ENCODE measurements at places on chromosomes 7 and 10.
A peak's percentile ranks its signal among the peaks of the same experiment; 100 is the strongest.

DNA sequence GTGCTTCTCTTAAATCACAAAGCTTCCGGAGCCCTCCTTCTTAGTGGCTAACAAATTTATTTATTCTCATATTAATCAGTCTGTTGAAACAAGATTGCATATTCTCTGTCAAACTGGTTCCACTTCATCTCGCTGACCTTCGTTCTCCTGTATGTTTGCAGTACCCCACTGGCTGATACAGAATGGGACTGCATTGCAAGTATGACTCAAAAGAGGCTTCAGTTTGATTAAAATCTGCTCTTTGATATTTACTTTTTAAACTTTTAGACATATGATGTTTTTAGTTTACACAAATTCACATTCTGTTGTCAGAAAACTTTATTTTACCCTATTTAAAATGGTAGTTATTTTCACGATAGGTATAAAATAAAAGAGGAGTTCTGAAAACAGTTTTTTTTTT is 14.3 kb upstream of the ARHGAP12 start:
- no peak for DNase-seq

- DNase-seq = peak; percentile 71
These were observed 78.6 kb upstream of the C10orf90 start for GRCh38 chr10:126749015-126749655.

GRCh38 chr10:16809074-16809718 is 8.0 kb downstream of the RSU1 start:
- no peak for DNase-seq

- no peak for DNase-seq
These were observed 261.5 kb downstream of the KLF6 start for GRCh38 chr10:3523309-3524050.

DNA sequence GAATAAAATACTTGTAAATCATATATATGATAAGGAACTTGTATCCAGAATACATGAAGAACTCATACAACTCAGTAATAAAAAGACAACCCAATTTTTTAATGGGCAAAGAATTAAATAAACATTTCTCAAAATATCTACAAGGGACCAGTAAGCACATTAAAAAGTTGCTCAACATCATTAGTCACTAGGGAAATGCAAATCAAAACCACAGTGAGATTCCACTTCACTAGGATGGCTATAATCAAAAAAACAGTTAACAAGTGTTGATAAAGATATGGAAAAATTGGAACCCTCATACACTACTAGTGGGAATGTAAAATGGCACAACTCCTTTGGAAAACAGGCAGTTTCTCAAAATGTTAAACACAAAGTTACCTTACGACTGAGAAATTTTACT is 40.3 kb upstream of the YAE1 start:
- no peak for DNase-seq

- DNase-seq = no peak
These were observed 29.9 kb downstream of the DCLRE1C start for GRCh38 chr10:14924013-14924412.

DNA sequence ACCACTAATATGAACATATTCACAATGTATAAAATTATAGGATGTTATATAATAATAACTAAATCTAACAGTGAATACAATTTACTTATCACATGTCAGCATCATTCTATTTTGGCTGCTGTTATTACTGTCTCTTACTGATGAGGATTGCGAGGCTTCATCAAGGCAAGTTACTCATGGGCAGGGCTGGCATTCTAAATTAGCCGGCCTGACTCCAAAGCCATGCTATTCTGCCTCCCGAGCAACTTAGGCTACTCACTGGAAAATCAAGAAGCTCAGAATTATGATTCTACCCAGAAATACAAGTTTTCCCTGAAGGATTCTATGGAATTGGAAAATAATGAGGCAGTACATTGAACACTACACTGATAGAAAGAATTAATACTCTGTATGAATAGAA is 101.7 kb downstream of the ICA1 start:
- DNase-seq = no peak

DNA sequence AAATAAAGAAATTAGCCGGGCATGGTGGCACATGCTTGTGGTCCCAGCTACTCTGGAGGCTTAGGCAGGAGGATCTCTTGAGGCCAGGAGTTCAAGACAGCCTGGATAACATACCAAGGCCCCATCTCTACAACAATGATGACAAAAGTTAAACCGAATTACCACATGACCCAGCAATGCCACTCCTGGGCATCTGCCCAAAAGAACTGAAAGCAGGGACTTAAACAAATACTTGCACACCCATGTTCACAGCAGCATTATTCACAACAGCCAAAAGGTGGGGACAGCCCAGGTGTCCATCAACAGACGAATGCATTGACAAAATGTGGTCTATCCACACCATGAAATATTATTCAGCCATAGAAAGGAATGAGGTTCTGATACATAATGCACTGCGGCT is 83.9 kb downstream of the HIP1 start:
- no peak for DNase-seq

DNA sequence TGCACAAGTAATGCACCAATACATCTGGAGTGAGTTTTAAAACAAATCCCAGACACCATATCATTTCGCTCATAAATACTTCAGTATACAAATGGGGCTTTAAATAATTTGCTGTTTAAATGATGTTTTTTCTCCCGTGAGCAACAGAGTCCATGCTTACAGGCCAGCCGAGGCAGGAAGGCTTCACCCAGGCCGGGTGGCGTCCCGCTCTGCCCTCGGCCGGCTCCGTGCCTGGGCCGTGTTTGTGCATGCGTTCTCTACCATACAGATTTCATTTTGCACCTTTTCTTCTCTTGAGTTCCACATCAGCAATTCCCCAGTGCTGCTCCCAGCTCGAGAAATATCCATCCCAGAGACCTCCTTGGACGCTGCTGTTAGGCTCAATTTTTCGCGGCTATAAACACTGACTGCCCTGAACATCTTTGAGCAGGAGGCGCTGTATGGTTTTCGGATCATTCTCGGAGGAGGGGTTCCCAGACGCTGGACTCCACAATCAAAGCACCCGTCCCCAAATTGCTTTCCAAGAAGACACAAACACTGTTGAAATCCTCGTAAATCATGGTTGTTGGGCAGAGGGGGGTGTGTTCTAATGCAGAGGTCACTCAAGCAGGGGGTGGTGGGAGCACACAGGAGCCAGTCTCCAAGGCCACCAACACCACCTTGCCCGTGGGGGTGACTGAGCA is 91.6 kb downstream of the MICALL2 start:
- no peak for DNase-seq

- DNase-seq = no peak
These were observed 52.3 kb upstream of the PRR15 start for GRCh38 chr7:29511337-29511736.

- no peak for DNase-seq
These were observed 149.5 kb upstream of the LRRN3 start for GRCh38 chr7:110941385-110941784.

DNA sequence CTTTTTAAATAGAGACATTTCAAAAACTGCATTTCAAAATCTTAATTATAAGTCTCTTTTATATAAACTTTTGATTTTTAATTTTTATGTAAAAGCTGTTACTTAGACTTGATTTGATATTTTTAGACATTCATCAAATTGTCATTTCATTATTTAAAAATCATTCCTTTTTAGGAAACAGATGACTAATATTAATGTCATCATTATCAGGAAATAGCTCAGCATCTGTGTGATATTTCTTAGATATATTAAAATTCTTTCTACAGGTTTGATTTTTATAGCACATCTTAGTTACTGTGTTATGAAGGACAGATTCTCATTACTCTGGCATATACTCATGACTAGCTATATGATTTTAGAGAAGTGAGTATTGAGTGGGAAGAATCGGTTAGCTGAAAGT is 17.2 kb downstream of the RUNDC3B start:
- no peak for DNase-seq

- DNase-seq = no peak
These were observed 1.2 kb downstream of the BAG3 start for GRCh38 chr10:119652361-119652730.

- DNase-seq = no peak
These were observed 99.5 kb downstream of the SPDYE5 start for GRCh38 chr7:75591467-75592255.

DNA sequence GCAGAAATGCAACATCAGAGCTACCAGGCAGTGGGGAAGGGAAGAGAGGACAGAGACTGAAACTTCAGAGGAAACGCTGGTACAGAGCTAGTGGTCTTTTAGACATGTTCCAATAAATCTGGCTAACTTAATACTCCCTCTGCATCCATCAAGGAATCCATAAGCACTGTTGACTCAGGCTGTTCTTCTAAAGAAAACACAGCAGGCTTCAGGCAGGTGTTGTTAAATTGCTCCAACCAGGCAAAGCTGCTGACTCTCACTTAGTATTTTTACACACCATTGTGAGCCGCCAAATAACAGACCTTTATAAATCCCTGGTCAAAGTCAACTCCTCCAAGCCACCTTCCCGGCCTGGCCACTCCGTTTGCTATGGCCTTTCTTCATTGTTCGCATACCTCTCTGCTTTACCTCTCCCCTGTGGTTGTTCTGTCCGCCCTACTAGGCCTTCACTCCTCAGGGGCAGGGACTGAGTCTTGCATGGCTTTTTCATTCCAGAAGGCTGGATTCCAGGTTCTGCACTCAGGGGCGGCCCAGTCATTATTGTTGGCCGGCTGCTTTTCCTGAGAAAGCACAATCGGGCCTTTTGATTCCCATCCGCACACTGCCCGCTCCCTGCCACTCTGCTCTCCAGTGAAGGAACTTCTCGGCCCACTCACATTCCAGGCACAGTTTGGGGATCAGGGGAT is 18.4 kb downstream of the CREB3L2 start:
- no peak for DNase-seq

DNA sequence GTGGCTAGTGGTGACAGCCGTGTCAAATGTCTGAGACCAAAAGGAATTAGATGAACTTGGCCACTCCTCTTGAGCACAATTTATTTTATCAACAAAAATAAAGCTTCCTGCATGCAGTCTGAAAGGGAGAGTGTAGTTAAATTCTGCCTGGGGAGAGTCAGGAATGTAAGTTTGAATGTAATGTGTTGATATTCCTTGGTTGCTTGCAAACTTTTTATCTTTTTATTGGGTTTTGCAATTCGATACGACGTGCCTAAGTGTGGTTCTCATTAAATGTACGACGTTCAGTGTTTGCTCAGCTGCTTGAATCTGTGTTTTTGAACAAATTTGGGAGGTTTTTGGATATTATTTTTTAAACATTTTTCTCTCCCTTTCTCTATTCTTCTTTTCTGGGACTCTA is 839.9 kb downstream of the CCSER2 start:
- no peak for DNase-seq

- DNase-seq = no peak
These were observed 175.8 kb upstream of the PRKCQ start for GRCh38 chr10:6755781-6756460.

GRCh38 chr10:117550076-117550475 is 7.5 kb downstream of the EMX2 start:
- DNase-seq = no peak

DNA sequence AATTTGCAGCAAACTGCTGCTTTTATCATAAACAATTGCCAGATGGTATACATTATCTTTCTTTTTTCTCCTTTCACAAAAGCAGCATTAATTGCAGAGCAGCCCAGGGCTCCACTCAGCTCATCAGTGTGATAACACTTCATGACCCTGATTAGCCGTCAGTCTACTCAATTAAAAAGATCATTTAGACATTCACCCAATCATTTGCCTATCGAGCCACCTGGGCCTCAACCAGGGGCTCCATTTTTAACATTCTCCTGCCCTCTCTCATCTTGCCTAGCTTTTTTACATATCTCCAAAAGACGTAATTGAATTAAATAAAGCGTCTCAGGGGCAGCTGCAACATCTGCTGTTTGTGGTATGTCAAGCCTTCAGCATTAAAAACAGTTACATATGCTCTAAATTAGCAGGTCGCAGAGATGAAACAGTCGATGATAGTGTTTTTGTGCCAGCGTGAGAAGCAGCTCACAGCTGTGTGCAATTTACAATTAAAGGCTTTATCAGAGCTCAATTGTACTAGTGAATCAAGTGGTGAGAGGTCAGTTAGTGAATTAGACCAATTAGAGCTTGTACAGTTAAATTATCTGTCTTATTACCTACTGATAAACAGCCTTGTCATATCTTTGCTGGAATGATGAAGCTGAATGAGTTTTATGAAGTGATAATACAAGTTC is 522.5 kb downstream of the ETV1 start:
- no peak for DNase-seq

GRCh38 chr10:33345236-33345635 is 10.8 kb upstream of the NRP1 start:
- no peak for DNase-seq

GRCh38 chr10:58265249-58265648 is 2.4 kb downstream of the IPMK start:
- DNase-seq = no peak

DNA sequence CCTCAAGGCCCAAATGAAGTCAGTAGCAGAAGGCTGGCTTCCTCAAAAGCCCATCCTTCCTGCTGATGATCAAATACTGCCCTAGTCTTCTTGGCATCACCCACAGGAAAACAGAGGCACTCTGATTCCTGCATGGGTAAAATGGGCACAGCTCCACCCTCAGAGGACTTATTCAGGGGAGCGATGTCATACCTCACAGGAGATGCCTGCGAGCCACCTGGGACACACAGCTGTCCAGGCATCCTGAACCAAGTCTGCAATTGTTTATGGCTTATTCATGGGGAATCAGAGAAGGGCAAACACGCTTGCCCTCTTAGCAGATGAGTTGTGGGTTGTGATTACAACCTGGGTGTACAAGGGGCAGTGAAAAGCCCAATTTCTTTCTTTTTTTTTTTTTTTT is 22.0 kb upstream of the LMTK2 start:
- DNase-seq = no peak

GRCh38 chr7:141575654-141576448 is 24.6 kb downstream of the AGK start:
- DNase-seq = no peak

DNA sequence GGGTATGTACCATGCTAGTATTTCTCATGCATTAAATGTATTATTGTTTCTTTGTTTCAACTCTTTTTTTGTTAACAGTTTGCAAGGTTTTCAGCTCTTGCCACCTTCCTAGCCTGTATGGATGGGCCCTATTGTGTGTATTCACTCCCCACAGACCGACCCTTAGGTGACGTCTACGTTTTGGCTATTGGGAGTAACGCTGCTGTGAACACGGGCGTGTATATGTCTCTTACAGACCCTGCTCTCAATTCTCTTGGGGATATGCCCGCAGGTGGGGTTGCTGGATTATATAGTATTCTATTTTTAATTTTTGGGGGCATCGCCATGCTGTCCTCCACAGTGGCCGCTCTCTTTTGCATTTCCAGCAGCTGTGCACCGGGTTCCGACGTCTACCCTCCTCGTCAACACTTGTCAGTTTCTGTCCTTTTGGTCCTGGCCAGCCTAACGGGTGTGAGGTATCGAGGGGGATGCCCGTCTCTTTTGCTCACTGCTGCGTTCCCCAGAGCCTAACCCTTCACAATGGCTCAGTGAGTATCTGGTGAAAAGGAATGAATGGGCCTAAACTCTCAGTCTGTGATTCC is 64.1 kb upstream of the GNA12 start:
- DNase-seq = no peak

- no peak for DNase-seq
These were observed 1360.7 kb upstream of the CELF2 start for GRCh38 chr10:9656996-9657395.
